ENCODE measurements at places on chromosomes 2 and 18. TPM values are rescaled to one million over a fixed set of nuclear protein-coding genes. Genes with fewer than 3 reads are reported as not detected.

DNA sequence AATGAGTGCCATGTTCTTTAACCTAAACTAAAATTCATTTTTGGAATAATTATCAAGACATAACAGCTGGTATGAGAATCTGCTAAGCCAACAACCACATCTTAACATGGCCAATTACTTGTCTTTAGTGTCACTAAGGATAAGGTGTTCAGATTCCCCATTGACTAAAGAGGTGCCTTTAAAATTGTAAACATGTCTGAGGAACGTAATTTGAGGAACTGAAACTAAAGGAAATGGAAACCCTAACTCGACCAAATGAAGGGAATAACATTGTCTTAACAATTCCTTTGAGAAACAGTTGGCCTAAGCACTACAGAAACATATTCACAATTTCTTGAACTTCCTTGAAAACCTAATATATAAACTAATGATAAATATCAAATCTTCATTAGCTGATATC lies 355.4 kb upstream of the GULP1 start:
- DNase-seq, result no peak

DNA sequence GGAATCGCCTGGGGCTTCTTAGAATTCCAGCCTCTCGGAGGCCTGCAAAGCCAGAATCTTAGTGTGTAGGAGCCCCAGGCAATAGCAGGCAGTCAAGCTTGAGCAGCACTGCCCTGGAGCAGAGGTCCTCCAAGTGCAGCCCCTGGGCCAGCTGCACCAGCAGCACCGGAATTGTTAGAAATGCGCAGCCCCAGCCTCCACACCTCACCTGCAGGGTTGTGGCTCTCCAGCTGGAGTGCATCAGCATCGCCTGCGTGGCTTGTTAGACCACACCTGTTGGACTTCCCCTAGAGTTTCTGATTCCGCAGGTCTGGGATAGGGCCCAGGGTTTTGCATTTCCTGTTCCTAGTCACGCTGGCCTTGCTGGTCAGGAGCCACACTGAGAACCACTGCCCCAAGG lies 100.3 kb downstream of the ASAP2 start:
- DNase-seq, result no peak

GRCh38 chr18:3498698-3499471 lies 48.9 kb downstream of the TGIF1 start:
- no peak for DNase-seq

ZNF521 gene
- 130 TPM for total RNA-seq

DNA sequence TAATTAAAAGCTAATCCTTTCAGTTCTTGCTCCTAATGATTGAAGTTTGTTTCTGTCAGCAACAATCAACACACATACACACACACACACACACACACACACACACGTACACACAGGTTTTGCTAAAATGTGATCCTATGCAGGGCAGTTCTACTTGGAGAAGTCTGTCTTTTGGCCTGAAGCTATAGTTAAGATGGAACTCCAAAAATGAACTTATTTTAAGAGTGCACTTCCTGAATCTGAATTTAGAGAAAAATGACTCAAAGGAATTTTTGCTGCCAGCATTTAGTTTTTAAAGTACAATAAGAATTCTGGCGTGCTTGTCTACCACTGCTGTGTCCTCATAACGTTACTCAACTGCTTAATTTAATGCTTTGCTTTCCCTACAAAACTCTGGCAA lies 6.6 kb downstream of the GALNT5 start:
- DNase-seq, result no peak

CNGA3 gene
- total RNA-seq, result 3.0 TPM

- no peak for DNase-seq
These were observed 150.5 kb downstream of the EN1 start for GRCh38 chr2:118696786-118697465.

TUBA4B gene
- total RNA-seq, result not detected

GRCh38 chr18:75638776-75639471 lies 211.4 kb upstream of the SMIM21 start:
- DNase-seq, result no peak

POTEI gene
- total RNA-seq, result 0.27 TPM

DNA sequence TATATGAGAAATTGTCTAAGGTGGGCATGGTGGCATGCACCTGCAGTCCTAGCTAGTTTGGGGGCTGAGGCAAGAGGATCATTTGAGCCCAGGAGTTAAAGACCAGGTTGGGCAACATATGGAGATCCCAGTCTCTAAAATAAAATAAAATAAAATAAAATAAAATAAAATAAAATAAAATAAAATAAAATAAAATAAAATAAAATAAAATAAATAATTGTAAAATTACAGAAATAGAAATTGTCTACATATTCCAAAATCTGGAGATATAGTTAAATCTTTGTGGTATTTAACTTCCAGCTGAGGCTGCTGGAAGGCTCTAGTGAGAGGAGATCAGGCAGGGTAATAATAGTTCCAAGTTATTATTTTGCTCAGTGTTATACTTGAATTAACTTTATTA lies 1432.1 kb upstream of the CDH2 start:
- no peak for DNase-seq

GRCh38 chr18:10353791-10354190 lies 100.6 kb upstream of the APCDD1 start:
- no peak for DNase-seq

NYAP2 gene
- total RNA-seq, result 21.1 TPM

SLC4A5 gene
- 5.9 TPM for total RNA-seq

DNA sequence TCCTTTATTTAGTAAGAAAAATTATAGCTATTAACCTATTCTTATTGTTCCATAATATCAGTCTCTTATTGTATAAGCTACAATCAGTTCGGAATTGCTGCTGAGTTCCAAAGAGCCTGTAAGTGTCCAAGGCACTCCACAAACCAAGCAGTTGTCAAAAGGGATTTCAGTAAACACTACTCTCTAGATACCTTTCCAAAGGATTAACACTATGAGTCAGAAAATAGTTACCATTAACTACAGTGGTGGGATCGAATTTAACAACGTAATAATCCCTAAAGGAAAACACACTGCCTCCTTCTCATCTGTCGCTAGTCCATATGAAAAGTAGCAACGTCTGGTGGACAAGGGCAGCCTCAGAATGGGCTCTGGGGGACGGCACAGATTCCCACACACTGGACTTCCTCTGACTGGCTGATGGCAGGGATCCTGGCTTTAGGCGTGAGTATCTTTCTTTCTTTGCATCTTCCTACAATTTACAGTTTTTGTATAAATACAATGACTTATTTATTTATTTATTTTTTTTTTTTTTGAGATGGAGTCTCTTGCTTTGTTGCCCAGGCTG lies 8.8 kb downstream of the TGFBRAP1 start:
- no peak for DNase-seq

DNA sequence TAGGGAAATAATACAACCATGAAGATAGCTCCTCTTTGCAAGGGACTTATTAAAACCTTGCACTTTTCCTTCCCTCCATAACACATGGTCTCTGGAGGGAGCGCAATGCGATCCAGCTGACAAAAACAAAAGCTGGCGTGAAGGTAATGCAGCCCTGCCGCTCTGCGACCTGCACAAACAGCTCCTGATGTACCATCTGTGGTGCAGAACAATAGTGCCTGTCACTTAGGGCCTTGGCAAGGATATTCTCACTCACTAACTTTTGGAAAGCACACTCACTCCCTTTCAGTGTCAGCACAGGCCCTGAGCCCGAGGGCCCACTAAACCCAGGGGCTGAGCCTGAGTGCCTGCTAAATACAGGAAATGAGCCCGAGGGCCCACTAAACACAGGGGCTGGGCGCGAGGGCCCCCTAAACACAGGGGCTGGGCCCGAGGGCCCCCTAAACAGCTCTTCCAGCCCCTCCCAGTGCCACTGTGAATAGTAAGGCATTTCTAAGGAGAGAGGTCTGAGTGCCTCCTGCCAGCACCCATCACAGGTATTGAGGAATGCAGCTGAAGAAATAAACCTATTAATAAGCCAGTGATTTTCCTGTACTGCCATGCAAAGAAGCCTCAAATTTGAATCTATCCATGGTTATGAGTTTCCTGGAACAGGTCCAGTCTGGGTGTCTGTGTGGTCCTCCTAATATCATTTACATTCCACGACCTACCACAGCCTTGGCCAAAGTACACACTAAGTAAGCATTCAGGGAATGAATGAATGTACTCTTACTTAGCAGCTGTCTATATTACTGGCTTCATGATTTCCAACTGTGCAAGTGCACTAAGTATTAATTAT lies 9.3 kb downstream of the L3MBTL4 start:
- no peak for DNase-seq

DNA sequence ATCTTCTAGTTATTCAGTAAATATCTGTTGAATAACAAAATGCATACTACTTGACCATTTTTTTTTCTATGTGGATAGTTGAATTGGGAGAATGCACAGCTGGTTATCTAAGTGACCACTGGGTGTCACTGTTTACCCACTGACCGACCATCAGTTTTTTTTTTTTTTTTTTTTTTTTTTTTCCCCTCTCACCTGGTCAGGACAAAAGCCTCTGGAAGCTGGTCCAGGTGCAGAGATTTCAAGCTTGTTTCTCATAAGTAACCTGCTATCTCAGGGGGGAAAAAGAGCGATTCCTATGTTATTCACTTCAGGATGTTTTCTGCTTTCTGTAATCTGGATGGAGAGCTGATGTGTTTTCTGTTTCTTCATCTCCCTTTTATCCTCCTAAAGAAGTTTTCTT lies 256.0 kb downstream of the DCDC2C start:
- DNase-seq, result peak; percentile 20

SPP2 gene
- total RNA-seq, result not detected

DNA sequence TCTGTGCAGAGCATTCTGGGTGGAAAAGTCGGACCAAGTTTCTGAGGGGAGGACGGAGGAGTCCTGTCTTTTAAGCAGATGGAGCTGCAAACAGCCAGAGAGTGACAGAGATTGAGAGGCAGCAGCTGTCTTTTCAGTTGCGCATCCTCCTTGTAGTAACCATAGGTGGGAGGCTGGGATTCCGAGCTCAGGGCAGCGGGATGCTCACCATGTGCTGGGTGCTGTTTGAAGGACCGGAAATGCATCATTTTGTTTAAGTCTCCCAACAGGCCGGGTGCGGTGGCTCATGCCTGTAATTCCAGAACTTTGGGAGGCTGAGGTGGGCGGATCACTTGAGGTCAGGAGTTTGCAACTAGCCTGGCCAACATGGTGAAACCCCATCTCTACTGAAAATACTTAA lies 93.4 kb downstream of the AGAP1 start:
- DNase-seq, result no peak

- no peak for DNase-seq
These were observed 127.3 kb downstream of the MSH2 start for GRCh38 chr2:47530105-47530760.

STPG4 gene
- total RNA-seq, result 1.00 TPM

STK39 gene
- total RNA-seq, result 37.4 TPM

DNA sequence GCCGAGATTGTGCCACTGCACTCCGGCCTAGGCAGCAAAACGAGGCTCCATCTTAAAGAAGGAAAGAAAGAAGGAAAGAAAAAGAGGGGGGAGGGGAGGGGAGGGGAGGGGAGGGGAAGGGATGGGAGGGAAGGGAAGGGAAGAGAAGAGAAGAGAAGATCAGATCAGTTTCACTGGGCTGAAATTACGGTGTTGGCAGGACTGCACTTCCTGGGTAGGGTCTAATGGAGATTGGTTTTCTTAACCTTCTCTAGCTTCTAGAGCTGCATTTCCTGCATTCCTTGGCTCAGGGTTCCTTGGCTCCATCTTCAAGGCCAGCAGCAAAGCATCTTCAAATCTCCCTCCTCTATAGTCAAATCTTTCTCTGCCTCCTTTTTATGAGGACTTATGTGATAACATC lies 349.1 kb upstream of the CRIM1 start:
- DNase-seq, result no peak

- DNase-seq, result no peak
These were observed 40.4 kb upstream of the RBM44 start for GRCh38 chr2:237758185-237758584.

- DNase-seq, result no peak
These were observed 106.4 kb upstream of the NCKAP5 start for GRCh38 chr2:133674433-133675331.

CDH2 gene
- 134 TPM for total RNA-seq

AQP4 gene
- total RNA-seq, result 84.5 TPM

- no peak for DNase-seq
These were observed 60.8 kb downstream of the NCKAP1 start for GRCh38 chr2:182977463-182977862.

DNA sequence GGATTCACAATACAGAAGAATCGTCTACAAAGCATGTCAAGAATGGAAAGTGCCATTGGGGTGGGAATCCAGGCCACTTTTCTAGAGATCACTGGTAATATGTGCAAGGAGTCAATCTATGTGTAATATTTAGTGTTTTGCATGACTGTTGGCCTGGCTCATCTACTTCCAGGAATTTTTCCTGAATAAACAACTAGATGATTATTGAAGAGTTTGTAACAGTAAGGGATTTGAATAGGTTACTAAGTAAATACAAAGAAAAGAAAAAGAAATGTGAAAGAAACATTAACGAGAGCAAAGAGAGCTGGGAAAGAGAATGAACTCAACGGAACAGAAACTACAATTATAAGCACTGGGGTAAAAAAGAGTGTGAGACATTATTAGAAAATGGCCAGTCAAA lies 406.0 kb downstream of the TGIF1 start:
- no peak for DNase-seq

DNA sequence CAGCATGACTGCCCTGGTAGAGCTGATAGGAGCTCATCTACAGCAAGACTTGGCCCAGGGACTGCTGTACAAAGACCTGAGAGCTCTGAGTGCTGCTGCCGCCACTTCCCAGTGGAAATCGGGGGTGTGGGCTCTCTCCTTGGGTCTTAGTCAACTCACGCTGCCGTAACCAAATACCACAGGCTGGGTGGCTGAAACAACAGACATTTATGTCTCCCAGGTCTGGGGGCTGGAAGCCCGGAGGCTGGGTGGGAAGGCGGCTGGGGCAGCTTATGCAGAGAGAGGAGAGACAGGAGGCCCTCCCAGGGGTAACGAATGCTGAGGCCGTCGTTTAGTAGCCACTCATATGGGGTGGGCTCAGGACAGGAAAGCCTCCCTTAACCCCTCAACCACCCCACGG lies 15.4 kb upstream of the MAL start:
- DNase-seq, result no peak

BARD1 gene
- 37.7 TPM for total RNA-seq

GRB14 gene
- total RNA-seq, result 9.0 TPM

FBXO15 gene
- 9.3 TPM for total RNA-seq

GPC1 gene
- total RNA-seq, result 70.1 TPM

GRCh38 chr18:54147439-54147838 lies 77.0 kb downstream of the MBD2 start:
- no peak for DNase-seq

GRCh38 chr2:84927275-84927627 lies 21.8 kb downstream of the TMSB10 start:
- no peak for DNase-seq

- DNase-seq, result no peak
These were observed 8.0 kb upstream of the SESTD1 start for GRCh38 chr2:179272406-179273192.
